CD8-positive, alpha-beta memory T cell (primary cell): ENCODE measurements at places on chromosomes 3 and 15. TPM values are rescaled to one million over a fixed set of nuclear protein-coding genes. Genes with fewer than 3 reads are reported as not detected.

DNA sequence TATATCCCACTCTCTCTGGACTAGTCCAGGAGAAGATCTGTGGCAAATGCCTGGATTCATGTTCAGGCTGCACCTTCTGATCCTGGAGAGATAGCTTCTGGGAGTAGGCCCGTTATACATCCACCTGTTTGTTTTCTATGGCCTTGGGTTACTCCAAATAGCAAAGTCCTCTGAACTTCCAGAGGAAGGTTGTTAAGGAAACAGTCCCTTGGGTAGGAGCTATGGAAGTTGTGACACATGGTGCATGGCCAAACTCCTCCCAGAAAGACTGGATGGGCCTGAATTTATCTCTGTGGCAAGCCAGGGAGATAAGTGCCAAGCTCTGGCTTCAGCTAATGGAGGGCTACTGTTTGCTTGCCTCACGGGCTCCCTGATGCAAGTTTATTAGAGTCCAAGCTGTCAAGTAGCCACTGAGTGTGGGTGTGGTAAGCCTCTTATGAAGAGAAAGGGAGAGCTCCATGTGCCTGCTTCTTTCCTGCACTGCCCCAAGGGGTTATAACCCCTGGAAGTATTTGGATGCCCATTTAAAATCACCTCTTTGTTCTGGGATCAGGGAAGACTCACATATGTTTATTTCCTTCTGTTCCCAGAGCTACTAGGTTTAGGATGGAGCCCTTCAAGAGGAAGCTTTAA, 328.7 kb upstream of the ATP11B start:
- H3K27ac ChIP-seq, result no peak overlapping the region
- no peak overlapping the region for H3K4me3 ChIP-seq
- no peaks in the 10 kb centered on the region for H3K36me3 ChIP-seq
- DNase-seq, result no peak
- H3K4me1 ChIP-seq, result no peaks in the 10 kb centered on the region

GRCh38 chr3:33277193-33277882, at the start of gene FBXL2:
TSS of gene FBXL2 (plus strand) at chr3:33277442. CDS start at chr3:33277513, 71 bp downstream.
- no peak within 1 kb of the TSS for H3K4me3 ChIP-seq
- H3K27me3 ChIP-seq, result peaks cover 5% of the 10 kb centered on the region
- H3K4me1 ChIP-seq, result no peaks in the 10 kb centered on the region
- H3K36me3 ChIP-seq, result no peaks in the 10 kb centered on the region

GRCh38 chr3:60081381-60082095, 1031.7 kb upstream of the CFAP20DC start:
- H3K27ac ChIP-seq, result no peak overlapping the region
- H3K4me3 ChIP-seq, result peak overlapping the region; percentile 65
- no peaks in the 10 kb centered on the region for H3K27me3 ChIP-seq
- no peaks in the 10 kb centered on the region for H3K36me3 ChIP-seq
- H3K4me1 ChIP-seq, result peaks cover 29% of the 10 kb centered on the region

DNA sequence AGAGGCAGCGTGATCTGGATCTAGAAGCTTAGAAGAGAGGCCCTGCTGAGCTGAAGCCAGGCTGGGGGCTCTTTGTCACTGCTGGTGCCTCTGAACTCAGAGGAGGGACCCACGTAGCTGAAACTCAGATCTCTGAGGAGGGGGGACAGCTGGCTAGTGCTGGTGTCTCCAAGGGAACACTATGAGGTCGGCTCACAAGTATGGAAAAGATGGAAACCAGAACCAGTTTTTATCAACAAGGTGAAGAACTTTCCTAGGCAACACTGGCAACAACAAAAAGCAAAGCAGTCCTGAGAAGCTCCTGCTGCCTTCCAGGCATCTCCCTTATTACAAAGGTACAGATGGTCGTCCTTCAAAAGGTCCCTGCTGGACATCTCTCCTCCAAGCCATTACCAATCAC, 27.0 kb upstream of the FSTL1 start:
- H3K27me3 ChIP-seq, result no peaks in the 10 kb centered on the region
- H3K27ac ChIP-seq, result no peak overlapping the region
- H3K4me1 ChIP-seq, result no peaks in the 10 kb centered on the region
- no peak for DNase-seq
- no peak overlapping the region for H3K4me3 ChIP-seq

GRCh38 chr3:189813647-189814240, 182.6 kb downstream of the TP63 start:
- no peaks in the 10 kb centered on the region for H3K27me3 ChIP-seq
- no peak overlapping the region for H3K27ac ChIP-seq

- no peak overlapping the region for H3K4me3 ChIP-seq
- H3K27me3 ChIP-seq, result no peaks in the 10 kb centered on the region
- H3K36me3 ChIP-seq, result peaks cover 22% of the 10 kb centered on the region
- peaks cover 63% of the 10 kb centered on the region for H3K4me1 ChIP-seq
- H3K27ac ChIP-seq, result no peak overlapping the region
These were observed 36.7 kb downstream of the ZBTB38 start for GRCh38 chr3:141405025-141405424.

- no peaks in the 10 kb centered on the region for H3K36me3 ChIP-seq
- peaks cover 8% of the 10 kb centered on the region for H3K4me1 ChIP-seq
- H3K4me3 ChIP-seq, result no peak overlapping the region
These were observed 565.8 kb upstream of the DPPA4 start for GRCh38 chr3:109903100-109903499.

DNA sequence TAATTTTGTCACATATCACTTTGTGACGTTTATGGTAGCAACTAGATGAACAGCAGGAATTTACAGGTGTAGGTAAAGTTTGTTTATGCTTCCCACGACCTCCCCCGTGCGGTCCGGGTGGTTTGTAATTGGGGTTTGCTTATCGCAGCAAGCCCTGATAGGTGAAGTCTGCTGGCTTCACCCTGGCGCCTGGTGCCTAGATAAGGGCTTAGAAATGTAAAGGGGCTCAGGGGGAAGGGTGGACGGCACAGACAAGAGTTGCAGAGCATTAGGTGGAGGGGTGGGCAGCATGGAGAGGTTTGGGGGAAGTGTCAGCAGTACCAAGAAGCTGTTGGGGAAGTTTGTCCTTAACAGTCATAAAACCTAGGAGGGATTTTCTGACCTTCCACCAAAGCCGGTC, 108.1 kb upstream of the RNF7 start:
- no peak overlapping the region for H3K27ac ChIP-seq
- no peaks in the 10 kb centered on the region for H3K36me3 ChIP-seq
- H3K27me3 ChIP-seq, result no peaks in the 10 kb centered on the region
- H3K4me3 ChIP-seq, result no peak overlapping the region
- DNase-seq, result no peak

DNA sequence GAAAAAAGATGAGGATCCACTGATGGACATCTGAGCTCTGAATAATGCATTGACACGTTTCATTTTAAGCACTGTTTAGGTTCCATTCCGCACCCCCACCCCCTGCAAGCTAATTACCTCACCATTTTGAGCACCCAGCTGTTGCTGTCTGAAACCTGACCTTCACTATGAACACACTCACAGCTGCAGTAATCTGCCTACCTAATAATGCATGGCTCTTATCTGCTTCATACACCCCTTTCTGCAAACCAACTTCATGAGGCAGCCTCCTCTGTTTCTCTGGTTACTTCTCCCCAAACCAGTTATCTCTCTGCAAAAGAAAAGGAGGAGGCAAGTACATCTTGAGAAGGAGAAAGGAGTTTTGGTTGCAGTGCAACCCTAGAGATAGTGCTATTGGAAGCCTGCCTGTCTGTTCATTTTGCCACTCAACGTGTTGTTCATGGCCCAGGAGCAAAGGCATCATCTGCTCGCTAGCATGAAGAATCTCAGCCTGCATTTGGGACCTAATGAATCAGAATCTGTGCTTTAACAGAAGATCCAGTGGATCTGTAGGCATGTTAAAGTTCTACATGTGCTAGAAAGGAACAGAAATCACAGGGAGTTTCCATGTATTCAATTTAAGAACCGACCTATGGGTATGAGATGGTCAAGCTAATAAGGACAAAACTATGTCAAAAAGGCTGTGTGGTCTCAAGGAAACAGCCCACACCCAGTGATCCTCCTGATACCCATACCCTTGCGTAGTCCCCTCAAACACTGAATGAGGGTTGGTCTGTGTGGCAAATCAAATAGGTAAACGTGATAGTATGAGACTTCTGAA, 87.2 kb downstream of the MB21D2 start:
- H3K4me1 ChIP-seq, result no peaks in the 10 kb centered on the region
- no peak for DNase-seq

DNA sequence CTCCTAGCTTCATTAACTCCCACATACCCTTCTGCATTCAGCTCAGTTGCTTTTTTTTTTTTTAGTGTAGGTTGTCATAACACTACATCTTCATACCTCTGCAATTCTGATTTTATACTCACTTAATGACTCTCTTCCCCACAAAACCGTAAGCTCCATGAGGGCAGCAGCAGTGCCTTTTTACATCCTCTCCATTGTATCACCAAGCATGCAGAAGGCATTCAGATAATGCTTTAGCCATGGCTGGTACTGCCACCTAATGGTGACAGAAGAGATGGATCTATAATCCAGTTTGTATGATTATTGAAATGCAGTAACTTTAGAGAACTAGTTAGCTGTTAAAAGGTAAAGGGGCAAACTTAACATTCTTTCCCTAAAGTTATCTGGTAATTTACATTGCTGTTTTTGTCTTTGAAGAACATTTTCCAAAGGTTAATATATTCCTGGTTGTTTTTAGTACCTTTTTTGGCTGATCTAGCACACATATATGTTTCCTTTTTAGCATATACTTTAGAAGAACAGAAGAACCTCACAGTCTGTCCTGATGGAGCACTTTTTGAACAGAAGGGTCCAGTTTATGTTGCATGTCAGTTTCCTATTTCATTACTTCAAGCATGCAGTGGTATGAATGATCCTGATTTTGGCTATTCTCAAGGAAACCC, 36.8 kb downstream of the ATP1B3 start:
- no peaks in the 10 kb centered on the region for H3K27me3 ChIP-seq
- peaks cover 16% of the 10 kb centered on the region for H3K36me3 ChIP-seq
- DNase-seq, result peak; percentile 61
- no peaks in the 10 kb centered on the region for H3K4me1 ChIP-seq
- H3K27ac ChIP-seq, result no peak overlapping the region

DNA sequence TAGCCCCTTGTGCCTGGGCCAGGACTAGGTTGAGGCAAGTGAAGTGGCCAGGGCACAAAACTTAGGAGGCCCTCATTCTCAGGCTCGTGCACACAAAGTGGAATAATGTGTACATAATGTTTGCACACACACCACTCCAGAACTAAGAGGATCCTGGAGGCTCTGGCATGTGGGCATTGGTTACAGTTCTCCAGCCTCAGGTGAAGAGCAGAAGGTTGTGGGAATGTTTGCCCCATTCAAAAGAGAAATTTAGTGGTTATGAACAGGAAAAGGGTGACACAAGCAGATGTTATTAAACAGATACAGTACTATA, 31.3 kb downstream of the ASB7 start:
- H3K36me3 ChIP-seq, result peaks cover 35% of the 10 kb centered on the region
- H3K4me1 ChIP-seq, result peaks cover 11% of the 10 kb centered on the region
- no peak overlapping the region for H3K4me3 ChIP-seq

GRCh38 chr3:58647381-58648141, 19.0 kb downstream of the FAM3D start:
- H3K4me3 ChIP-seq, result no peak overlapping the region
- DNase-seq, result no peak
- no peak overlapping the region for H3K27ac ChIP-seq
- no peaks in the 10 kb centered on the region for H3K27me3 ChIP-seq
- H3K4me1 ChIP-seq, result no peaks in the 10 kb centered on the region

- no peaks in the 10 kb centered on the region for H3K4me1 ChIP-seq
- H3K27me3 ChIP-seq, result no peaks in the 10 kb centered on the region
- H3K27ac ChIP-seq, result no peak overlapping the region
- H3K4me3 ChIP-seq, result no peak overlapping the region
These were observed 136.4 kb upstream of the NDN start for GRCh38 chr15:23823508-23823907.

DNA sequence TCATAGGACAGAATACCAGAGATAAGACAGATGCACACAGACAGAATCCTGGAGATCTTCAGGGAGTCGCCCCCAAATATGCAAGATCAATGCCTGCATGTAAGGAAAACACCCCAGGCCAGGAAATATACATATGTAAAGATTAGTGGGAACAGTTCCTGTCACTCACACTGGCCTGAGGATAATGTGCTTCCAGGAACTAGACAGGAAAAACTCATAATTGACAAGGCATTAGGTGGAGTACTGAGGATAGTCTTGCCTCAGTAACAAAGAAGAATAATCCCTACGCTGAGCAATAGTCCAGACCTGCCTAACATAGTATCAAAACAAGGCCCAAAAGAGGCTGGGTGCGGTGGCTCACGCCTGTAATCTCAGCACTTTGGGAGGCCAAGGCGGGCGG, 20.4 kb upstream of the B4GALT4 start:
- no peaks in the 10 kb centered on the region for H3K4me1 ChIP-seq
- no peaks in the 10 kb centered on the region for H3K27me3 ChIP-seq
- H3K4me3 ChIP-seq, result no peak overlapping the region
- H3K36me3 ChIP-seq, result no peaks in the 10 kb centered on the region
- DNase-seq, result no peak
- H3K27ac ChIP-seq, result no peak overlapping the region

- no peaks in the 10 kb centered on the region for H3K36me3 ChIP-seq
- H3K4me1 ChIP-seq, result peaks cover 21% of the 10 kb centered on the region
- DNase-seq, result no peak
- H3K4me3 ChIP-seq, result no peak overlapping the region
- H3K27me3 ChIP-seq, result no peaks in the 10 kb centered on the region
- no peak overlapping the region for H3K27ac ChIP-seq
These were observed 168.8 kb upstream of the TLE3 start for GRCh38 chr15:70266412-70267121.

Gene TUSC7
- total RNA-seq, result not detected

Gene KIF15
- total RNA-seq, result 21.7 TPM

Gene CRABP1
- not detected for total RNA-seq

Gene GABRG3
- not detected for total RNA-seq

Gene GOLGA8T
- not detected for total RNA-seq

Gene TRIP4
- total RNA-seq, result 25.1 TPM
